Occipital lobe (tissue), 3 donors: ENCODE measurements at places on chromosomes 7 and 10. TPM values are rescaled to one million over a fixed set of nuclear protein-coding genes. Genes with fewer than 3 reads are reported as not detected.

Gene CCDC172
- total RNA-seq = not detected

- DNase-seq = no peak
Measured at GRCh38 chr10:45353186-45353585, 20.8 kb upstream of the ALOX5 start.

DNA sequence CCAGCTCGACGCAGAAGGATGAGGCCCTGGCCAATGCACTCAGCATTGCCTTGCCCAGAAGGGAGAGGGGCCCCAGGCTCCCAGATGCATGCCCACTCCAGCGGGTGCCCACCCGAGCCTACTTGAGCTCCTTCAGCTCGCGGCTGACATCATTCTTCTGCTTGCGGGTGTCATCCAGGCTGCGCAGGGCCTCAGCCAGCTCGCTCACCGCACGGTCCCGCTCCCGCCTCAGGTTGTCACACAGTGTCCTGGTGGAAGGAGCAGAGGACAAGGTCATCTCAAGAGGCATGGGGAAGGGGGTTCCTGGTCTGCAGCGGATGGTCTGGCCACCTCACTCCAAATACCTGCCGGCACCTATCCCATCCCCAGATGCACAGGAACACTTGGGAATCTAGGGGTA lies 92.8 kb downstream of the DLG5 start:
- DNase-seq = no peak

DNA sequence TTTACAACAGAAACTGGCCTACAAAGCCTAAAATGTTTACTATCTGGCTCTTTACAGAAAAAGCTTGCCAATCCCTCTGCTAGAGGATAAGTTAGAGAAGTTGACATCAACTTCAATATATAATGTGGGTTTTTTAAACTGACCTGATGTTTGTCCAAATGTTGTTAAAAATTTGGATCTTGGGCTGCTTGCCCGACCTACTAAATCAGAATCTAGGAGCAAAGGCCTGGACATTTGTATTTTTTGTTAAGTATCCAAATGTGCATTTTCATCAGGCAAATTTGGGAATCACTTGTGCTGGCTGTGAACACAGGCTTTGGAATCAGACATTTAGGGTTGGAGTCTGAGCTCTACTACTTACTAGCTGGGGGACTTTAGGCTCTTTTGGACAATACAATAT lies 252.7 kb upstream of the CSTF2T start:
- no peak for DNase-seq

DNA sequence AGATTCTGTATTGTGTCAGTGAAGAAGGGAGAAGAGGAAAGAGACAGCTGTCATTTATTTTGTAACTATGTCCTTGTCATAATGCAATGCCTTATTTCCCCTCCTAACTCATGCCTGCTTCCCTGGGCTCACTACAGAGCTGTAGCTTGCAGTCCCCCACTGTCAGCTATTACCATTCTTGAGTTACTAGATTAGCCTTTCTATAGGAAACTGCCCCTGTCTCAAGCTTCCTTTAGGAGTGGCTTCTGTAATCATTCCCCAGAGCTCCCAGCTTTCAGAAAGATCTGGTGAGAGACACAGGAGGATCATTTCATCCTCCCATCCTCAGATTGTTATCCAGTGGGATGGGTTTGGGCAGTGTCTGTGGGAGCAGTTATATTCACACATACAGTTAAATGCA lies 32.4 kb upstream of the SMKR1 start:
- no peak for DNase-seq

- DNase-seq = no peak
Measured at GRCh38 chr7:103343758-103344452, 662 bp downstream of the DNAJC2 start.
